ENCODE measurements at places on chromosomes 5 and 9.

DNA sequence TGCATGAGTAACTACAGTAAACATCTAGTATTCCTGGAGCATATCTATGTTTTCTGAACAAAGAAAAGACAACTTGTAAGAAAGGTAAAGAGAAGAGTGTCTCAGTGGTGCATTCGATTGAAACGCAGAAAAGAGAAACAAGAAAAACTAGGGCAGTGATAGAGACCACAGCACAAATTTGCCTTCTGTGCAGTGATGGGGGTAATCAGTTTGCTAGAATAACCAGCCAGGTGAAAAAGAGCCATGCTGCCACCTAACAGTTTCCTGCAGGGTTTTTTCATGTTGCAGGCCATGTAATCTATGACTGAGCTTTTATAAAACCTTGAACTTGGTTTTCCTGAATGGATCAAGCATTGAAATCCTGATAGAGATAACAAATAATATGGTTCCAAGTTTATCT is 198.4 kb upstream of the MEF2C start:
- no peak for DNase-seq

- no peak for DNase-seq
Observed at GRCh38 chr5:155697236-155697635, 629.7 kb upstream of the SGCD start.

- no peak for DNase-seq
Observed at GRCh38 chr5:135824541-135825041, 9.9 kb upstream of the SLC25A48 start.

DNA sequence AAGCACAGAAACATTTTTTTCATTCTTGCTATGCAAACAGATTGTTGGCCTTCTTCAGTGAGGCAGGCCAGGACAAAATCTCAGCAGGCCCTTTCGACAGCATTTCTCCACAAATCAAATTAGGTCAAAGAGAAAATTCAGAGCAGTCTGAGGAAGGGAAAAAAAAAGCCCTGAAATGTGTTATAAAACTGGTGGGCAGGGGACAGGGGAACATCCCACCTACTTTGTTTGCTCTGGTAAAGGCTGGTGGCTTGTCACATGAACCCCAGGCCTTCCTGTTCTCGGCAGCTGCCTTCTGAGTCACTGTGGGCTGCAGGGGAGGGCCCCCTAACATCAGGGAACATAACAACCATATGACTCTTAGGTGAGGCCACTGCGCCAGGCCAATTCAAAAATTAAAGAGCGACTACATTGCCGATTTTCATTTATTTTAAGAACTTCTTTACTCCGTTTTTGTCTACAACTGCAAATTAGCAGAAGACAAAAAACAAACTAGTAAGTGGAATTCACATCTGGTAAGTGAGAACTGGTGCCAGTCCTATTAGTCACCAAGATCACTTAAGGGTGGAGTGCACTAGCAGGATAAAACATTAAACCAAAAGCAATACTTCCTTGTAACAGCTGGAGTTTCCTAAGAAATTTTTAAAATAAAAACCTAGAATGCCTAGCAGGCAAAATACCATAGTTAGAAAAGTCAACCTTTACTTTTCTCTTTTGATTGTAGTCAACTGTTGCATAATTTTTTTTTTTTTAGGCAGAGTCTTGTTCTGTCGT is 46.2 kb upstream of the DENND4C start:
- peak; percentile 83 for DNase-seq

DNA sequence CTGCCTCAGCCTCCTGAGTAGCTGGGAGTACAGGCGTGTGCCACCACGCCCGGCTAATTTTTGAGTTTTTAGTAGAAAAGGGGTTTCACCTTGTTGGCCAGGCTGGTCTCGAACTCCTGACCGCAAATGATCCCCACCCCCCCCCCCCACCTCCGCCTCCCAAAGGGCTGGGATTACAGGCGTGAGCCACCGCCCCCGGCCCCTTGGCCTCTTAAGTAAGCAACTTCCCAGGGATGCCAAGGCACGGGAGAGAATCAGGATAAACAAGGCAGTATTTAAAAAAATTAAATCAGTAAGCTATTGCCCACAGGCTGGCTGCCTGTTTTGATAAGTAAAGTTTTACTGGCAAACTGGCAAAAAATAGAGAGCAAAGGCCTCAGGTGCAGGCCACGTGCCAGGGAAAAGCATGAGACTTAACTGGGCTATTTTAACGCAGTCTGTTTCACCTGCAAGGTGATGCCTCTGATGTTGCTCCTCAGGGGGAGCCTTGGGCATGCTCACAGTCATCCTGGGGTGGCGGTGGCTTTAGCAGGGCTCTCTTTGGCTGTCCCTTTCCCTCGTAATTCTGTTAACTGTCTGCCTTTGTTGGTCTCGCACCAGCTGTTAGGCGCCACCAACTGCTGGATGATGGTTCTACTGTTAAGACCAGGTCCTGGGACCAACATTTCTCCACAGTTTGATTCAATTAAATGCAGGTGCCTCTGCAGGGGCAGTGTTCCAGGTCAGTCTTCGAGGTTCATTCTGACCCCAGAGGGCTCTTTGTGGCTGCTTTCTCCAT is 19.4 kb upstream of the RNF130 start:
- DNase-seq, result peak; percentile 59

DNA sequence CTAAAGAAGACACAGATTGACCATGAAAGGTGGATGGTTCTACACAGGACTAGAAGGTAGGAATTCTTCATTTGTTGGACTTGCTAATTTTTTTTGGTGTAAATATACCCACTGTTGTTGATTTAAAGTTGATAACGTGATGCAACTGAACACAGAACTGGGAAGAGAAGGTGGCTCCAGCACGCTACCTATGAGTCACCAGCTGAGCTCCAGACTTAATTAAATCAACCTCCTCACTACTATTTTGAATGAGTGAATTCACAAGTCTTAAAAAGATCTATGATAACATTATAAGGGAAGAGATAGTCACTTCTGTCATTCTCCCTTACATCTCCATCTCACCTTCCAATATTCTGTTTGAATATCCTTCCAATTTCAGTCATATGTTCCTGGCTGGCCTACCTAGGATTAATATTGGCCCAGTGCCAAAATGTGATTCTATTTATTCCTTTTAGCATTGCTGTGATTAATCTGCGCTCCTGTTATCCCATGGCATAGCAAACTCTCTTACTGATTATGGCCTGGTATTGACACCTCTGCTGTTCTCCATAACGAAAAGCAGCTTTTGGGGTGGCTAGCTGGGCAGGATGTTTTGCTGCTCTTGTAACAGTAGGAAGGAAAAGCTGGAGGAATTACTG is 135.9 kb upstream of the CCDC152 start:
- DNase-seq, result peak; percentile 27

GRCh38 chr5:142870532-142871362 is 100.6 kb downstream of the ARHGAP26 start:
- no peak for DNase-seq

DNA sequence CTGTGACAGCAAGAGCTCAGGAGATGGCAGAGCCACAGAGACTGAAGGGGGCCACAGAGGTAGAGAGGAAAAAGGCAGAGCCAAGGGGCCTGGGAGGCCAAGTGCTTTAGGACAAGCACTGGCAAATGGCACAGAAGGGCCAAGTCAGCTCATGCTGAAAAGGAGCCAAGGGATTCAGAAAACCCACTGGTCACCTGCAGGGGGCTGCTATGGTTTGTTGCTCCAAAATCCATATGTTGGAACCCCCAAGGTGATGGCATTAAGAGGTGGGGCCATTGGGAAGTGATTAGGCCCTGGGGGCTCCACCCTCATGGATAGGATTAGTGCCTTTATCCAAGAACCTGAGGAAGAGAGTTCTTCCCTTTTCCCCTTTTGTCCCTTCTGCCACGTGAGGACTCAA is 165.4 kb downstream of the ARSB start:
- no peak for DNase-seq
